T-helper 2 cell treated with Interferon-gamma antibody and Interleukin-4, amounts not matched to agents 5 μg/mL and 100 μg/mL, for 36 hours (primary cell): ENCODE measurements at places on chromosomes 7 and 10.

GRCh38 chr7:100575206-100575631, 1.5 kb upstream of the SAP25 start:
- H3K4me1 ChIP-seq = peaks cover 1% of the 10 kb centered on the region
- no peak for DNase-seq
- H3K36me3 ChIP-seq = peaks cover 37% of the 10 kb centered on the region
- no peak overlapping the region for H3K4me3 ChIP-seq
- H3K27me3 ChIP-seq = no peaks in the 10 kb centered on the region
- no peak overlapping the region for H3K27ac ChIP-seq

DNA sequence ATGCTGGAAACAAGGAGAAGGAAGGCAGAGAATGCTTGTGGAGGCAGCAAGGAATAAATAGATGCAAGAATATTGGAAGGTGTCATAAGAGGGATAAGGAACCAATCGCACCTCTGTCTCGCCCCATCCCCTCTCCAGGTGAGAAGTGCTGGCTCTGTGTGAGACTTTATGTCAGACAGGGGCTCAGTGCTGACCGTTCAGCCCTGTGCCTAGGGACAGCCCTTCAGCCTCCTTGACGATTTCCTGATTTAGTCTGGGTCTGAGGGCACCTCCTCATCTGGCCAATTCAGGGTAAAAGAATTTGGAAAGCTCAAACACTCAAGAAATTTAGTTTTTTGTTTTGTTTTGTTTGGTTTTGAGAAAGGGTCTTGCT, 54.9 kb downstream of the FAM241B start:
- DNase-seq = no peak
- H3K4me1 ChIP-seq = no peaks in the 10 kb centered on the region
- H3K36me3 ChIP-seq = no peaks in the 10 kb centered on the region
- peaks cover 4% of the 10 kb centered on the region for H3K27me3 ChIP-seq
- H3K4me3 ChIP-seq = no peak overlapping the region

- H3K27me3 ChIP-seq = peaks cover 5% of the 10 kb centered on the region
- no peak overlapping the region for H3K27ac ChIP-seq
- no peak overlapping the region for H3K4me3 ChIP-seq
- no peaks in the 10 kb centered on the region for H3K36me3 ChIP-seq
- H3K4me1 ChIP-seq = no peaks in the 10 kb centered on the region
- no peak for DNase-seq
These were observed 111.2 kb upstream of the BET1 start for GRCh38 chr7:94115316-94115715.

DNA sequence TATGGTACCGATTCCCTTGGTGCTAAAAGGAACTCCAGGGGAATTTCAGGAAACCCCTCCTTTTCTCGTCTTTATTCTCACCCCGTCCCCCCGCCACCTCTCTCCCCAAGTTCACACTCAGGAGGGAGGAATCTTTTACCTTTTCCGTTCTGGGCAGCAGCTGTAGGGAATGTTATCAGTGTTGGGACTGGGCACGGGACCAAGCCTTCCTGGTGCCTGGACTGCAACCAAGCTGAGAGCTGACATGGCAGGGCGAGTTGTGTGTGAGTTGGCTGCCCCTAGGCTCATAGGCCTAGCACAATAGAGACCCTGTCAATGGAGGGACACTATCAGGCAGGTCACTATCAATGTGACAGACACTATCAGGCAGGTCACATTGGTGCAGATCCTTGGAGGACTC, 121.4 kb downstream of the TCF7L2 start:
- H3K4me3 ChIP-seq = no peak overlapping the region
- no peaks in the 10 kb centered on the region for H3K36me3 ChIP-seq
- no peak for DNase-seq
- no peaks in the 10 kb centered on the region for H3K4me1 ChIP-seq
- H3K27ac ChIP-seq = no peak overlapping the region

GRCh38 chr7:140484951-140485499, 5.7 kb upstream of the MKRN1 start:
- H3K36me3 ChIP-seq = no peaks in the 10 kb centered on the region
- H3K4me1 ChIP-seq = peaks cover 18% of the 10 kb centered on the region
- H3K27me3 ChIP-seq = peaks cover 5% of the 10 kb centered on the region
- no peak for DNase-seq
- no peak overlapping the region for H3K27ac ChIP-seq

DNA sequence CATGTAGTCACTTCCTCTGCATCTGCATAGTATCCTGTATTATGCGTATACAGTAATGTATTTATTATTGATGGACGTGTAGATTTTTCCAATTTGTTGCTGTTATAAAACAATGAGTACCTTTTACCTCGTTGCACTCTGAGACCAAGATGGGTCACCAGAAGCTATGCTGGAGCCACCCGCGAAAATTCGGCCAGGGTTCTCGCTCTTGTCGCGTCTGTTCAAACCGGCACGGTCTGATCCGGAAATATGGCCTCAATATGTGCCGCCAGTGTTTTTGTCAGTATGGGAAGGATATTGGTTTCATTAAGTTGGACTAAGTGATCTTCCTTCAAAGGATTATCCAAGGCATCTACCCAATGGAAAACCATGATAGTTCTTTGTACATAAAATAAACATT, 1.0 kb downstream of the PSMC2 start:
- H3K4me3 ChIP-seq = peak overlapping the region; percentile 98
- no peak for DNase-seq
- peaks cover 42% of the 10 kb centered on the region for H3K4me1 ChIP-seq
- H3K27me3 ChIP-seq = no peaks in the 10 kb centered on the region
- H3K27ac ChIP-seq = peak overlapping the region; percentile 99

DNA sequence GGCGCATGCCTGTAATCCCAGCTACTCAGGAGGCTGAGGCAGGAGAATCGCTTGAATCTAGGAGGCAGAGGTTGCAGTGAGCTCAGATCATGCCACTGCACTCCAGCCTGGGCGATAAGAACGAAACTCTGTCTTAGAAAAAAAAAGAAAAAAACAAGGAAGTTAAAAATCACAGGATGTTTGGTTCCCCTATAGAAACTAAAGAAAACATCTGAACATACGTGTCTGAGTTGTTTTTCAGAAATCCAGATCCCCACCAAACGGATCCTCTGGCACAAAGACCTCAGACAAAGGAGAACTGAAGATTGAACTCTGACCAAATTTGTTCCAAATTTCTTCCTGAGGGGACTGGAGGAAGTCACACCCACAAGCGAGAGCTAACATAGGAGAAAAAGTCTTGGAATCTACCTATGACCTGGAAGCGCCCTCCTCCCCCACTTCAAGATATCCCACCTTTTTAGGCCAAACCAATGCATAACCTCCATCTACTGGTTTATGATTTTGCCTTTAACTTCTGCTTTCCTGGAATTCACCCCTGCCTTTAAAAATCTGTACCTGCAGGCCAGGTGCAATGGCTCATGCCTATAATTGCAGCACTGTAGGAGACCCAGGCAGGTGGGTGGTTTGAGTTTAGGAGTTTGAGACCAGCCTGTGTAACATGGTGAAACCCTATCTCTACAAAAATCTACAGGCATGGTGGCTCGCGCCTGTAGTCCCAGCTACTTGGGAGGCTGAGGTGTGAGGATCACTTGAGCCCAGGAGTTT, 19.7 kb upstream of the SIRT1 start:
- H3K27ac ChIP-seq = no peak overlapping the region
- no peak for DNase-seq
- H3K27me3 ChIP-seq = no peaks in the 10 kb centered on the region
- no peaks in the 10 kb centered on the region for H3K4me1 ChIP-seq
- no peak overlapping the region for H3K4me3 ChIP-seq
- no peaks in the 10 kb centered on the region for H3K36me3 ChIP-seq

DNA sequence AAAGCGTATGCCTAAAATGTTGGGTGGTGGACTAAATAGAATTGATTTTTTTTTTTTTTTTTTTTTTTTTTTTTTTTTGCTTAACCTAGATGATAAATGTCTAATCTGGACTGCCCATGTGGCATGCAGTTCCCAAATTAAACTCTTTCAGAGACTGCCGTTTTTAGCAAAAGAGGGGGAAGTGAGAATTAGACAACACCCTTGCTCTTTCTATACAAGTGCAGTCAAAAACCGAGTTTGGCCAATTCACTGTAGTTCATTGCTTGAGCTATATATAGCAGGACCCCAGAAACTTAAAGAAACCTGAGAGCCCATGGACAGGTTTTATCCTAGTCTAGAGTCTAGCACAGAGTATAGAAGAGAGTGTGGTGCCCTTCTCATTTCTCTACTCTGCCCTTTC, 141.9 kb downstream of the GRM3 start:
- no peak overlapping the region for H3K27ac ChIP-seq
- DNase-seq = no peak
- no peaks in the 10 kb centered on the region for H3K27me3 ChIP-seq
- H3K4me3 ChIP-seq = no peak overlapping the region

GRCh38 chr10:83666762-83667161, 472.5 kb upstream of the GHITM start:
- H3K36me3 ChIP-seq = no peaks in the 10 kb centered on the region
- H3K4me3 ChIP-seq = no peak overlapping the region
- no peaks in the 10 kb centered on the region for H3K4me1 ChIP-seq
- no peak for DNase-seq

GRCh38 chr7:31309407-31309806, 31.1 kb downstream of the NEUROD6 start:
- no peaks in the 10 kb centered on the region for H3K4me1 ChIP-seq
- no peaks in the 10 kb centered on the region for H3K27me3 ChIP-seq

- H3K4me1 ChIP-seq = peaks cover 6% of the 10 kb centered on the region
- peaks cover 9% of the 10 kb centered on the region for H3K27me3 ChIP-seq
- no peak overlapping the region for H3K4me3 ChIP-seq
- no peaks in the 10 kb centered on the region for H3K36me3 ChIP-seq
These were observed 12.5 kb upstream of the SFRP5 start for GRCh38 chr10:97784200-97784810.

DNA sequence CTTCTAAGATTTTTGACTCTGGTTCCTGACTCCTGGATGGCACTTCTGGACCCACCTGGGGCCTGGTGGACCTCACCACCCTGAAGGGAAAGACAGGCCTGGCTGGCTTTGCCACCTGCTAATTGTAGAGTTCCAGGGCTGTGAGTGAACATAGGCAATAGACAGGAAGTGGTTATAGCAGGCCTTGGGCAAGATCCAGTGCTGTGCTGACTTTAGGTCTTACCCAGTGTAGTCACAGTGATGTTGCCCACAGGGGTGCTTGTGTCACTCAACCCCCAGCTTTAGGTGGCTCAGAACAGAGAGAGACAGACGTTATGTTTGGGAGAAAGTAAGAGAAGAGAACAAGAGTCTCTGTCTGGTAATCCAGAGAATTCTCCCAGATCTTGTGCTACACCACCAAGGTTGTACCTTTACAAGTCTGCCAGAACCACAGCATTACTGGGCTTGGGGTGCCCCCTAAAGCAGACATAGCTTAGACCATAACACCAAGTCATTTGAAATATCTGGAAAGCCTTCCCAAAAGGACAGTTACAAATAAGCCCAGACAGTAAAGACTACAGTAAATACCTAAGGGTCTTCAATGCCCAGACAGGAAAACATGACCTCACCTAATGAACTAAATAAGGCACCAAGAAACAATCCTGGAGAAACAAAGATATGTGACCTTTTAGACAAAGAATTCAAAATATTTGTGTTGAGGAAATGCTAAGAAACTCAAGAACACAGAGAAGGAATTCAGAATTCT, 303.4 kb downstream of the PCLO start:
- H3K36me3 ChIP-seq = no peaks in the 10 kb centered on the region
- no peak for DNase-seq
- H3K4me1 ChIP-seq = no peaks in the 10 kb centered on the region
- no peaks in the 10 kb centered on the region for H3K27me3 ChIP-seq

DNA sequence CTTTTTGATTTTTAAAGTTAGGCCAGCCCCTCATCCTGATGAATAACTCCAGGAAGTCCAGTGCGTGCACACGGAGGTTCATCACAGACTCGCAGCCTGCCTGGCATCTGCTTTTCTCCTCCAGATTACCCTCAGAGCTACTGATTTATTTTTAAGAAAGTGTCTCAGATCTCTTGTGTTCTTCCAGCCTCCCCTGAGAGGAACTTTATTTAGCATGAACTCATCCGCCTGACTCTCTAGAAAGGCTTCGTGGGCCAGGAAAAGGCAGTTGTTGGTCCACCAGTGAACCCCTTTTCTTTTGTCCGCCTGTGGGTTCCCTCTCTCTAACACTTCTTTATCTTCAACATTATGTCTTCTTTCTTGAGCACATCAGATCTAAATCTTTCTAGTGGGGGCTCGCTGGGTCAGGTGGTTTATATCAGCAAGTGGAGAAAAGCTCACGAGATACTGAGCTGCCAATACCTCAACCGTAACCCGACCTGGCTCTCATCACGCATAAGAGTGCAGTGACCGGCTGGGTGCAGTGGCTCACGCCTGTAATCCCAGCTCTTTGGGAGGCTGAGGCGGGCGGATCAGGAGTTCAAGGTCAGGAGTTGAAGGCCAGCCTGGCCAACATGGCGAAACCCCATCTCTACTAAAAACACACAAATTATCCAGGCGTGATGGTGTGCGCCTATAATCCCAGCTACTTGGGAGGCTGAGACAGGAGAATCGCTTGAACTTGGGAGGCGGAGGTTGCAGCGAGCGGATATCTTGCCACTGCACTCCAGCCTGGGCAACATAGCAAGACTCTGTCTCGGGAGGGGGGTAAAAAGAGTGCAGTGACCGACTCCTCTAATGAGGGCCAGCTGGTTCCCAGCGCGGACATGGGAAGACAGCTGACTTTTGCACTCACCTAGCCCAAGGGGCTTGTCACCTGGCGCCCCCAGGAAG, 162.3 kb downstream of the CCDC3 start:
- H3K4me1 ChIP-seq = no peaks in the 10 kb centered on the region
- H3K27ac ChIP-seq = no peak overlapping the region
- H3K36me3 ChIP-seq = no peaks in the 10 kb centered on the region
- no peaks in the 10 kb centered on the region for H3K27me3 ChIP-seq
- no peak overlapping the region for H3K4me3 ChIP-seq
- DNase-seq = no peak

GRCh38 chr10:91378061-91378460, 32.1 kb upstream of the HECTD2 start:
- H3K36me3 ChIP-seq = peaks cover 4% of the 10 kb centered on the region
- H3K4me3 ChIP-seq = no peak overlapping the region
- H3K27ac ChIP-seq = no peak overlapping the region

DNA sequence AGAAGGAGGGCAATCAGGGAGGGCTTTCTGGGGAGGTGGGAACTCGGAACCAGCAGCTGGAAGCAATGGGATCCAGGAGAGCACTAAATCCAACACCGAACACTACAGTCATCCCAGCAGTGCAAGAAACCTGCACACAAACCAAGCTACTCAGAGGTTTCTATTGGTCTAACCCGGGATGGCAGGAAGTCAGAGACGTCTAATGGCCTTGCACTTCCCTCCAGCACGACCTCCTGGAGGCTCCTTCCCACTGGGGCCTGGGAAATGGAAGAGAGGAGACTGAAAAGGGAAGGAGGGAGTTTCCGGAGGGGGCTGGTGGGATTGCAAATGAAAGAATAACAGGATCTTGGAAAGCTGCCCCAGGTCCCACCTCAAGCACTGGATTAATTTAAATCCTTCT, 56.3 kb downstream of the TEX36 start:
- no peak overlapping the region for H3K4me3 ChIP-seq
- H3K36me3 ChIP-seq = no peaks in the 10 kb centered on the region
- no peak overlapping the region for H3K27ac ChIP-seq
- DNase-seq = no peak
- H3K4me1 ChIP-seq = no peaks in the 10 kb centered on the region
- no peaks in the 10 kb centered on the region for H3K27me3 ChIP-seq

DNA sequence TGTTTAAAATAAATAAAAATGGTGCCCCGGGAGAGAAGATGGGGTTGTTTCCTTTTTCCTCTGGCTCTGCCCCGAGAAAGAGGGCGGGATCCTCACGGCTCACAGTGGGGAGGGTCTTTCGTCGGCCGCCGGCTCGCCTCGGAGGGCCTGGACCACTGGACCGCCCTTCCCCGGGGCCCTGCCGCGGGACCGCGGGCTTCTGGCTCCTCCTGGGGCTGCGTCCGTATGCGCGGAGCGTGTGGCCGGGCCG, 3.5 kb upstream of the IGF2BP3 start:
- H3K4me3 ChIP-seq = peak overlapping the region; percentile 88
- H3K27ac ChIP-seq = peak overlapping the region; percentile 84
- DNase-seq = no peak
- H3K4me1 ChIP-seq = peaks cover 36% of the 10 kb centered on the region
- no peaks in the 10 kb centered on the region for H3K36me3 ChIP-seq
- peaks cover 42% of the 10 kb centered on the region for H3K27me3 ChIP-seq
